Activated CD4-positive, alpha-beta T cell treated with anti-CD3 and anti-CD28 coated beads, Interleukin-2, amount 50 U/mL, for 24 hours (primary cell): ENCODE measurements at places on chromosomes 7 and 10.

DNA sequence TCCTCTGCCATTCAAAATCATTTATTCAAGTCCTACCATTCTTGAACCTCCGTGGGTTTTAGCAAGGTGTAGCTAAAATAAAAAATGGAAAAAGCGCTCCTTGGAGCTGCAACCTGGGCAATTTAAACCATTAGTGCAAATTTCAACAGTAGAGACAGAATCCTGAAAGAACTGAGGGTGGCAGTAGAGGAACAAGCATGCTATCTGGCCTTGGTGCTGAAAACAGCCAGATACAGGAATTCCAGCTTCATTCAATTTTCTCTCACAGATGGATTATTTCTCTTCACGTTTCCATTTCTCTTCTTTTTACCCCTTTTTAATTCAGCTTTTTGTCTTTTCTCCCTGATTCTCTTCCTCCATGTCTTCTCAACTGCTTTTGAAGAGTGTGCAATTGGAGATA, 77.7 kb downstream of the OTUD1 start:
- DNase-seq = no peak

DNA sequence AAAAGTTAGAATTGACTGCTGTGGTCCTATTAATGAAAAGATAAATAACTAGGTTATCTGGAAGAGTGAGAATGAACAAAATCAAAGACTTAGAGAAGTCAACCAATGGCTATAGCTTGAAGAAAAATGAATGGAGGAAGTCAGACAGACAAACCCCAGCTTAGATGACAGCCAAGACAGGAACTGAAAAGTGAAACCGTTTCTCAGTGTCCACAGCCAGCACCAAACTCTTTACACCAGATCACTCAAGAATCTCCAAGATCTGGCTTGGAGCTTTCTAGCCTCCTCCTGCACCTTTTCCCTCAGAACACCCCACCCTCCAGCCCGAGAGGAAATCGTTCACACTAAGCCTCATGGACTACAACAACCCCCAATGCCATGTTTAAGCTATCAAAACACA, 167.0 kb downstream of the SFMBT2 start:
- DNase-seq = no peak

DNA sequence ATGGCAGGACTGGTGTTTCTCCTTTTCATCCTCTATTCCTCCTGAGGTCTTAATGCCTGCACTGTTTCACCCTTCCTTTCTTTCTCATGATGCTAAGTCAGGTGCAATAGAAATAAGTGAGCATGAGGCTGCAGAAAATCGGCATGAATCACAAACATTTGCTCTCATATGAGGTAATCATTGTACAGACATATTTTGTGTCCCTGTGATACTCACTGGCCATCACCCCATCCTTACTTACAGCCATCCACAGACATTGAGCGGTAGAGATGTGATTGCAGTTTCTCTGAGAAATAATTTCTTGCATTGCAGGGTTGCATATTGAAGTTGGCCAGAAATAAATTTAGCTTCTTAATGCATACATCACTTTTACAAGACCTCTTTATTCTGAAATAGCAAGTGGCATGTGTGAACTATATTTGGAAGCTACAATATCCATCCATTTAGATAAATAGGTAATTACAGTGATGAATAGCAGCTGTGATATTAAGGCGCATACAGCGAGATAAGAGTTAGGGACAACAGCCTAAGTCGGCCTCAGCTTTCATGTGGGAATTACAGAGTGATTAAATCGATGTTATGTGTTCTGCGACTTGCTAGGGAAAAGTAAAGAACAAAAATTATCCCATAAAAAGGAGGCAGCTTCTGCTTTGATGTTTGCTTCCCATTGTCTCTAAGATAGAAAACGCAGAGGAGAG, 612.6 kb downstream of the SORCS3 start:
- DNase-seq = no peak

DNA sequence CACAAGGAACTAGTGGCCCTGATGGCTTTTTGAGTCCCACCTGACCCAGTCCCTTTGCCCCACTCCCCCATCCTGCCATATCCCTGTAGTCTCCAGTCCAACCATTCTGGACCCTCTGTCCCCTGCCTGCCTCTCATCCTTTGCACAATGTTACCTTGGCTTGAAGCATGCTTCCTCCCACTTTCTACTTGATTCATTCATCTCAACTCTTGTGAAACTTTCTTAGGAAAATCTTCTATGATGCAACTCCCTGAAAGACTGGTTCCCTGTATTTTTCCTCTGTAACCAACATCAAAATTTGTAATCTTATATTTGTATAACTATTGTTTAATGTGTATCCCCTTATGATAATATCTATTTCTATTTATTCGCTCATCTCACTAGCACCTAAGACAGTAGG, 151.5 kb downstream of the LRRTM3 start:
- no peak for DNase-seq

- DNase-seq = no peak
Observed at GRCh38 chr7:95269640-95270039, 54.7 kb downstream of the PON1 start.

DNA sequence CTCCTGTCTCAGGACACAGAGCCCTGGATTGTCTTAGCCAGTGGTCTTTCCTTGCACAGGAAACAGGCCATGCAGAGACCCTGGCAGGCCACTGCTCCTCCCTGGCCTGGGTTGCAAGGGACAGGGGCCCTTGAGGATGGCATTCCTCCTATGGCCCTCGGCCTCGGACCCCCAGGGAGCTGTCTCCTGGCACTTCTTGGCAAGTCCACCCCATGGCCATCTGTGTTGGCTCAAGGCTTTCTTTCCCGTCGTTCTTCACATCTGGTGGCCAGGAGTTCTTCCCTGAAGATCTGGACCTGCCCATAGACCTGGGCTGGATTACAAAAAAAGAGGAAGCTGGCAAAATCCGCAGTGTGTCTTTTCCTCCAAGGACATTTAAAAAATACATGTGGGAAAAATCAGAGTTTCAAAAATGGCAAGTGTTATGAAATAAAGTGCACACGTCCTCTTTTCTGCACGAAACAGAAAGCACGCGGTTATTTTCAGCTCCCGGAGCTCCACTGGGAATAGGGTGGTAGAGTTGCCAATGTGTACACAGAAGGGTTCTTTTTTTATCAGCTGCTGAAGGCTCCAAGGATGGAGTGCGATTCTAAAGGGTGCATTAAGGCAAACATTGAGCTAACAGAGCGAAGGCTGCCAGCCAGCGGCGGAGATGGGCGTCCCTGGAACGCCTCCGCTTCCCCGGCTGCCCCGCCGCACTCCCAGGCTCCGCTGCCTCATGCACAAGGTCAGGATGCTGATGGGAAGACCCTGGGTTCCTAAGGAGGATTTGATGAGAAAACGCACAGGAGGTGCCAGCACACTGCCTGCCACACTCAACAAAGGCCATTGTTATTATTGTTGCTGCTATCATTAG, 62.8 kb upstream of the FAM20C start:
- no peak for DNase-seq

DNA sequence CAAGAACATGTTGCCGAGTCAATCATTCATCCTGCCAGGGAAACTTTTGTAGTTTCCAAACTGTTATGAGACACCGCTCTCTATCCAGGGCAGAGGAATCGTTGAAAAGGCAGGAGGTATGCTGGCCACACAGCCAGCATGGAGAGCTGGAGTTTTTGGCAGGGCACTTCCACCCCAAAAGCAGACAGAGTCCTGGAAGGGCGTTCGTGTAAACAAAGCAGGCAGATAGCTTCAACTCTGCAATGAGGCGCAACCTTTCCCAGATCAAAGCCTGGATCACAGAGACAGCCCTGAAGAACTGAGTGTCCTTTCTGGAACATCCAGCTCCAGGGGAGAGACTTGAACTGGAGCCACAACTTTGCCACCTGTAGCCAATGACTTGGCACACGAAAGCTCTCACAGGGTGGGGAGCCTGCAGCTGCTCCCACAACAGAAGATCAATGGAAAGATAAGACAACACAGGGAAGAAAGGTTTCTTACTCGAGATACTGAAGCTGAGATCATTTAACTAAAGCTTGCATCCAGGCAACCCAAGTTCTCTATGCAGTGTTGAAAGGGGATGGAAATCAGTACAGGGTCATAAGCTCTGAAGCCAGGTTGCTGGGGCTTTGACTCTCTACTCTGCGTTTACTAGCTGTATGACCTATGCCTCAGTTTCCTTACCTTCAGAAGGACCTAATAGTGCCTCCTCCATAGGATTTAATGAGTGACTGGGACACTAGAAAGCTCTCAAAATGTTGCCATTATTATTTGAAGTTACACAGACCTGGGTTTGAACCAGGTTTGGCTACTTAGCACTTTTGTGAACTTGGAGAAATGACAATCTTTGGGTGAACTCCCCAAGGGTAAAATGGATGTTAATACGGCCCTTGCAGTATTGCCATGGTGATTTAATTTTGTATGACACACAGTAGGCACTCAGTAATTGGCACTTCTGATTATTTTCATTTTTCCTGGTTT, 434.8 kb upstream of the NPVF start:
- no peak for DNase-seq
